ENCODE measurements at places on chromosomes 3 and 15.

DNA sequence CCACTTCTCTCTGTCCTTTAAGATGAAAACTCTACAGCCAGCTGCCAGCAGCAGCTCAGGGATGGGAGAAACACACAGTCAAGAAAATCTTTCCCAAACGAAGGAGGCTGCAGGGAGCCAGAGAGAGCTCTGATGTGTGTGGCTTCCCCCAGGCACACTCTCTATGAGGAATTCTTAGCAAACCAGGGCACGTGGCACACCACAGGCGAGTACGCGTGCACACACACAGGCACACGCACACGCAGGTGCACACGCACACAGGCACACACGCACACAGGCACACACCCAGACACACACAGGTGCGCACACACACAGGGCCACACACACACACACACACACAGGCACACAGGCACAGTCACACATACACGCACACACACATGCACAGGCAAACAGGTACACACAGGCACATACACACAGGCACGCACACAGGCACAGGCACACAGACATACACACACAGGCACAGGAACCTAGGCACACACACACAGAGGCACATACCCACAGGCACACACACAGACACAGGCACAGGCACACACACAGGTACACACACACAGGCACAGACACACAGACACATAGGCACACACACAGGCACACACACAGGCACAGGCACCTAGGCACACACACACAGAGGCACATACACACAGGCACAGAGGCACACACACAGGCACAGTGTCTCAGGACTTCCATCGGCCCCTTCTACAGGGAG is 91.5 kb upstream of the ATP2B2 start:
- DNase-seq: no peak

DNA sequence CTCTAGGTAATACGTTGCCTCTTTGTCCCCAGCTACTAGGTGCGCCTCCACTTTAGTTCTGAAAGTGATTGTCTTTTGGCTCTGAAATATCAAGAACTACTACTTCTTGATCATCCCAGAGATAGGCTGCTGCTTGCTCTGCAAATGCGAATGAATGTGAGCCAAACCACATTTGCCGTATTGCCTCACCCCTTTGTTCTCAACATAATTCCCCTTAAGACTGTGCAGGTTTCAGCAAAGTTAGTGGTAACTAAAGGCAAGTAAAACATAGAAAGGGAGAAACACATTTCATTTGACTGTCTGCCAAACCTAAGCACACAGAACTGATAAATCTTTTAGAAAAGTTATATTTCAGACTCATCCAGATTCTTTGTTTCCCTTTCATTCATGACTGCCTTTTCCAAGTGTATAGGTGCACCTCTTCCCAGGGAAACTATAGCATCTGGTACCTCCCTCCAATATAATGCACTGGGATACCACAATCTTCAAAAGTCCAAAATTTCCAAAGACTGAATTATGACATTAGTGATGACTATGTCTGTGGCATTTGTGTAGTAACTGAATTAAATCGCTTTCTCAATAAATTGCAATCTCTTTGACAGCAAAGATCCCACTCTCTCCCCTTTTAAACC is 720.6 kb upstream of the CBLB start:
- no peak for DNase-seq

GRCh38 chr3:144491333-144491732 is 519.7 kb downstream of the DIPK2A start:
- no peak for DNase-seq

GRCh38 chr3:16741103-16741758 is 136.0 kb upstream of the DAZL start:
- no peak for DNase-seq

GRCh38 chr3:122743581-122744120 is 50.0 kb downstream of the HSPBAP1 start:
- DNase-seq: no peak

- no peak for DNase-seq
Observed at GRCh38 chr15:27342991-27343390, 372.0 kb downstream of the GABRG3 start.
